Gastroesophageal sphincter (tissue), 4 donors: ENCODE measurements at places on chromosomes 7 and 10. TPM values are rescaled to one million over a fixed set of nuclear protein-coding genes. Genes with fewer than 3 reads are reported as not detected.
A peak's percentile ranks its signal among the peaks of the same experiment; 100 is the strongest.

Gene GSTO2
- 0.15 TPM for total RNA-seq

Gene PDIA4
- total RNA-seq: 81.0 TPM

Gene MYO1G
- total RNA-seq: 3.6 TPM

GRCh38 chr10:86438091-86438749 is 71.6 kb upstream of the GRID1 start:
- ATAC-seq: no peak

Gene IFIT1B
- total RNA-seq: not detected

Gene ANXA8L1
- 1.7 TPM for total RNA-seq

DNA sequence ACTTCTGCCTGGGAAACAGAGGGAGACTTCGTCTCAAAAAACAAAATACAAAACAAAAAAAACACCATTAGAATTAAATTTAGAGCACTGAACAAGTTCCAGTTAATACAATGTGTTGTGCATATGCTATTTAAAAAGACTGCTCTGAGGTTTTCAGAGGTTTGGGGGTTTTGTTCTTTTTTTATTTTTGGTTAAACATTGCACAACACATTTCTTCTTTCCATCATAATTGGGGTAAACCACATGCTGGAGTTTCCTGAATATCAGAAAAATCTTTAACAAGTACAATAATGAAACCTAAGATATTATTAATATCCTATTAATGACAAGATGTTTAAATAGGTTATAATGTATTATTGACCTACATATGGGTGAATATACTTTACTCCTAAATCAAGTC is 26.3 kb downstream of the IGF2BP3 start:
- no peak for ATAC-seq

DNA sequence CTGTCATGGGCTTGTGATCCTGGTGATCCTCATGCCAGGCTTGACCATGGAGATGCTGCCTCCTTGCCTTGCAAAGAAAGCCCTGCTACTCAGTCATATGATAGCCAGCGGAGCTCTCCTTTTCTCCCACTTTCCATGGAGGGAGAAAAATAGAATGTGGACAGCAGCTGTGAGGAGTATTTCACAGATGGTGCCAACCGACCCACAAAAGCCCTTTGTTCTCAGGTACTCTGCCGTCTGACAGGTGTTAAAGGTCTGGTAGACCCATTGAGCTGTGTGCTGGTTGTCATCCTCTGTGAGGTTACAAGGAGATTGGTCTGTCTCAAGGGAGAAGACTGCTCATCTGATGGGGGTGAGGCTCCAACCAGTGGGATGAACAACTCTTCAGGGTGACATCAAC is 29.5 kb upstream of the COBL start:
- no peak for ATAC-seq

Gene CELF2
- 101 TPM for total RNA-seq

- no peak for ATAC-seq
These were observed 120.0 kb downstream of the SGMS1 start for GRCh38 chr10:50503661-50504320.

GRCh38 chr10:110389255-110389654 is 84.5 kb upstream of the SMNDC1 start:
- ATAC-seq: no peak

DNA sequence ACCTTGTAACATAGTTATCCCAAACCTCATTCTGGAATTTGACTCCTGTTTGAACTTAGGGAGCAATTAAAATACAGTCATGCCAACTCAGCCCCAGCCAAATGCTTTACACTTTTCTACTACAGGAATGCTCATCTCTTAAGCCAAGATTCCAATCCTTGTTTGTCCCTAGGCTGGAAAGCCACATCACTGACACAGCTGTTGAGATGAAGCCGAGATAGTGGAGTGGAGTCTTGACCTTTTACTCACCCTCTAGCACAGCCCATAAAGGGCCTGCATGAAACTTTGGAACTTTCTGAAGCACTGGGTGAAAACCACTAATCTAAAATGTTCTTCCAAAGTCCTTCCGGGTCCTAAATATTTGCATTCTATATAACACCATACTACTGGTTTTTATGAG is 247.3 kb downstream of the ETV1 start:
- no peak for ATAC-seq

Gene PPP2R2D
- 40.0 TPM for total RNA-seq

DNA sequence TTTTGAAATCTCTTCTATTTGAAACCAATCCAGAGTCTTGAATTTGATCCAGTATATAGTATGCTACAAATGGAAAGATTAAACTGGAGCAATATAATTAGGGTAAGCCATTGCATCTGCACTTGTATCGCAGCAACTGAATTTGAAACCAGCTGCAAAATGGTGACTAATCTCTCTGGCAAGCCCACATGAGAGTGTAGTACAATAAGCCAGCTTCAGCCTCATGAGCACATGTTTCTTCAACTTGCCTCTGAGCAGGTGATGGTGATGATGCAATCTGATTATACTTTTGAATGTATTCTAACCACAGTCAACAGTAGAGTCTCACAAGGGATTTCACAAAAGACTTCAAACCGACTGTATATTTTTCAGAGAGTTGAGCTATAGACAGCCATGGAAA is 829 bp upstream of the RPA3 start:
- peak; percentile 79 for ATAC-seq

- peak; percentile 66 for ATAC-seq
These were observed 6.4 kb upstream of the IL15RA start for GRCh38 chr10:5983774-5984173.

Gene MARVELD1
- 33.8 TPM for total RNA-seq

- no peak for ATAC-seq
These were observed 202.6 kb upstream of the NRP1 start for GRCh38 chr10:33537066-33537465.

- no peak for ATAC-seq
These were observed 39.2 kb upstream of the SDHAF3 start for GRCh38 chr7:97078023-97078969.

Gene TFEC
- 3.3 TPM for total RNA-seq

GRCh38 chr7:15279640-15280039 is 282.2 kb downstream of the AGMO start:
- no peak for ATAC-seq

Gene ADIRF
- 36.5 TPM for total RNA-seq

GRCh38 chr10:128152741-128153580 is 26.7 kb upstream of the MKI67 start:
- no peak for ATAC-seq

DNA sequence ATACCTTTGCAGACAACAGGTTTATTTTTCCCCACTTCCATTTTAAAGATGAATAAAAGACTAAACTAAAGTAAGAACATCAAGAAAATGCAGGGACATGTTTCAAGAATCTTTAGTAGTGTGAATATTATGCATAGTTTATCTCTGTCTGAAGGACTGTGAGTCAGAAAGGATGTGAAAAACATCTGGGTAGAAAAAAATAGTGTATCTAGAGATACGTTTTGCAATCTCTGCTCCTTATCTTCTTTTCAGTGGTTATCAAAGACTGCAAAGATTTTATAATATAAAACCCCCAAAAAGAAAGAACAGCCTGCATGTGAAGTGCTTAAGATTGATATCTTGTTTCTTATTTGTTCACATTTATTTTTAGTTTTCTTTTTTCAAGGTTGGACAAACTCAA is 101.9 kb upstream of the ARHGAP21 start:
- ATAC-seq: no peak

DNA sequence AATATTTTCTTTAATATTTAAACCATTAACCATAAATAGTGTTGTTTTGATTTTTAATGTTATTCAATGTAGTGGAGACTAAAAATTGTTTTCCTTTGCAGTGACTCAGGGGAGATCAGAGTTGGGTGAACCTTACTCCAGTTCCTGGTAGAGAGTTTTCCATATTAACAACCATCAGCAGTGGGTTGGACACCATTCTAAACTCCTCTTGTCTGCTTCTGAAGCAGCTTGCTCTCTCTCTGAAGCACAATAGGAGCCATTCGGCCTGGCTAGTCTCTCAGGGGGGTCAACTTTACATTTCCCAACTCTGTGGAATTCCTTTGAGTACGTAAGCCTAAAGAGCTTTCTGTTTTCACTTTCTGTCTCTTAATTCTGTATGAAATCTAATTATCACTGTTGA is 9.4 kb upstream of the NRG3 start:
- ATAC-seq: no peak

- no peak for ATAC-seq
These were observed 56.1 kb downstream of the ADCYAP1R1 start for GRCh38 chr7:31108097-31108657.

GRCh38 chr10:8047452-8048280 is 6.8 kb upstream of the GATA3 start:
- no peak for ATAC-seq

DNA sequence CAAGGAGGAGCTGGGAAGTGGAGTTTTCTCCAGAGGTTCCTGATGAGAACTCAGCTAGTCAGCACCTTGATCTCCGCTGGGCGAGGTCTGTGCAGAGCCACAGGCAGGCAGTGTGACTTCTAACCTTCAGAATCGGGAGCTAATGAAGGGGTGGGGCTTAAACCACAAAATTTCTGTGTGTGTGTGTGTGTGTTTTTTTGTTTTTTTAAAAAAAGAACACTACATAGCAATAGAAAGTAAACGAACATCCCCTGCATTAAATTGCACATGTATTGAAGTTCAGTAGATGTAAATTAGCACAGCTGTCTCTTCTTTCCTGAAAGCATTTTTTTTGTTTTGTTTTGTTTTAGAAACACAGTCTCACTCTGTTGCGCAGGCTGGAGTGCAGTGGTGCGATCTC is 46.2 kb downstream of the RBM17 start:
- ATAC-seq: no peak

Gene FGFBP3
- total RNA-seq: 1.4 TPM

Gene EVX1
- total RNA-seq: not detected
